ENCODE measurements at places on chromosomes 2 and 18. TPM values are rescaled to one million over a fixed set of nuclear protein-coding genes. Genes with fewer than 3 reads are reported as not detected.
A peak's percentile ranks its signal among the peaks of the same experiment; 100 is the strongest.

DNA sequence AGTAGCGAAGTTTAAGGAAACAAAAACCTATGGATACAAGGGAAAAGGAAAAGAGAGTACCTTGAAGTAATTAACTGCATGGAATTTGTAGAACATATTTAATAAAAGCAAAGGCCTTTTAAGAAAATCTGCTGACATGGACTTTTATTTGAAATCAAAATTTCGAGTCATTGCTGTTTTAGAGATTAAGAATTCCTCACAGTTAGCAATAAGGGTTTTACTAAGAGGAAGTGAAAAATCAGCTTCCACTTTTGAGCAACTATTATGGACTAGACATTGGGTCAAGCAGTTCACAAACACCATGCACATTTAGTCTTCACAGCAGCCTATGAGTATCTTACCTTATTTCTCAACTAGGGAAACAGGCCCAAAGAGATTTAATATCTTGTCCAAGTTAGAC is 876.3 kb downstream of the BCL11A start:
- no peak for DNase-seq

Gene FER1L5
- total RNA-seq: 0.05 TPM

DNA sequence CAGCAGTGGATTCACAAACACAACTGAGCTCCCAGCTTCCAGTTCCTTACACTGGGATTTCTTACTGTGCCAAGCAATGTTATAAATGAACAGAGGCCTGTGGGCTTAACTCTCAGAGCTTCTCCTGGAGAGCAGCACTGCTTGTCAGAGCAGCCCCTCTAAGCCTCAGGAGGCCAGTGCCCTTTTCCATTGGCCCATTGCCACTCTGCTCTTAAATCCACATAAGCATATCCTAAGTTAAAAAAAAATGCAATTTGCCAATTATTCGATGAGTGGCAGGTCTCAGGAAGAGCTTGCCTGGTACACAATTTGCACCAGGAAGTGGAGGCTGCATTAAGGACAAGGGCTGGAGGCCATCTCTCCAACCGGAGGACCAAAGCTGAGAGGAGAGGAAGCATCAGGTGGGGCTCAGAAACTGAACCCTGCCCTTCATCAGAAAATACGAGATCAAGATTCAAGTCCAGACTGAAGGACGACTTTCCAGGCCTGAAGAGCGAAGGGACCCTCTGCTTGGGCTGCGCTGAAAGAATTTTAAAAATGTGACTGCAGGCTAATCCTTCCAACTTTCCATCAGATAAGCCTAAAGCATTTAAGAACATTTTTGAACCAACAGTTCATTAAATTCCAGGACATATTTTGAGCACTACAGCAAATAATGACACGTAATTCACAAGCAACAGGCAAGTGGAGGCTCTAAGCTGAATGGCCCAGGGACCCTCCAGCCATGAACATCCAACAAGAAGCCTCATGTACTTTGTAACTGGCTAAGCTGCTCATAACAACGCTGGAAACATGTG is 28.4 kb upstream of the PXDN start:
- DNase-seq: no peak

Gene DSG4
- total RNA-seq: 0.38 TPM

GRCh38 chr2:83742117-83742782 is 716.8 kb downstream of the SUCLG1 start:
- no peak for DNase-seq

Gene ABCB11
- total RNA-seq: not detected

Gene CSRNP3
- total RNA-seq: 0.08 TPM

Gene DTNA
- total RNA-seq: not detected

GRCh38 chr2:220188031-220188430 is 560.6 kb downstream of the SLC4A3 start:
- DNase-seq: peak; percentile 89

Gene L3MBTL4
- not detected for total RNA-seq

- no peak for DNase-seq
Observed at GRCh38 chr18:74155276-74155675, 7.0 kb downstream of the TIMM21 start.

- DNase-seq: peak; percentile 5
Observed at GRCh38 chr2:191404568-191404991, 159.4 kb downstream of the MYO1B start.

DNA sequence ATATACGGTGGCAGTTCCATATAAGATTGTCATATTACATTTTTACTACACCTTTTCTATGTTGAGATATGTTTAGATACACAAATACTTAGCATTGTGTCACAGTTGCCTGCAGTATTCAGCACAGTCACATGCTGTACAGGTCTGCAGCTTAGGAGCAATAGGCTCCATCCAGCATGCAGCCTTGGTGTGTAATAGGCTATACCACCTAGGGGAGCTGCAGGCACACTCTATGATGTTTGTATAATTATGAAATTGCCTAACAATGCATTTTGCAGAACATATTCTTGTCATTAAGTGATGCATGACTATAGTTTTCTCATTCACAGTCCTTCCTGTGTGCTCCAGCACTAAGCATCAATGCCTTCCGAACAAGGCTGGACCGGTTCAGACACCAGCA is 133.4 kb downstream of the NDUFA10 start:
- DNase-seq: no peak

GRCh38 chr2:175445281-175445680 is 263.8 kb upstream of the ATP5MC3 start:
- no peak for DNase-seq

Gene EFR3B
- total RNA-seq: 0.05 TPM

Gene ASB18
- not detected for total RNA-seq

- DNase-seq: no peak
Observed at GRCh38 chr18:6672821-6673308, 56.7 kb upstream of the ARHGAP28 start.

Gene TEKT4
- total RNA-seq: not detected

- no peak for DNase-seq
Observed at GRCh38 chr2:41498781-41499180, 549.0 kb upstream of the PKDCC start.

- no peak for DNase-seq
Observed at GRCh38 chr2:235049069-235049468, 97.3 kb downstream of the SH3BP4 start.

DNA sequence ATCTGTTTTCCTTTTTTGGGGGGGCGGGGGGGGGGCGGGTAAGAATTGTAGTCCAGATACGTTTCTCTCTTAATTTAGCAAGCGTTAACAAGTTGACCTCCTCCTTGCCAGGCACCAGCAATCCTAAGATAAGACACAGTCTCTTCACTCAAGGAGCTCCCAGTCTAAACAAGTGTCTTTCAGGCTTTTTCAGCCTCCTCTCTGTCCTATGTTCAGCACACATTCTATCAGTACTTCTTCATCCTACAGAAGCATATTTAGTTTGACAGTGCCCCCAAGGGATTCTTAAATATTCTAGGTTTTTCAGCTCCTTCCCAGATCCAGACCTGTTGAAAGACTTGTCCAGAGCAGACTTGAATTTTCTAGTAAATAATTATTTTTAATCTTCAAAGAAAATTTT is 2.7 kb downstream of the PPP1CB start:
- no peak for DNase-seq

GRCh38 chr2:112692495-112692911 is 28.3 kb upstream of the NT5DC4 start:
- peak; percentile 94 for DNase-seq

- no peak for DNase-seq
Observed at GRCh38 chr2:156470975-156471583, 34.9 kb downstream of the GPD2 start.

DNA sequence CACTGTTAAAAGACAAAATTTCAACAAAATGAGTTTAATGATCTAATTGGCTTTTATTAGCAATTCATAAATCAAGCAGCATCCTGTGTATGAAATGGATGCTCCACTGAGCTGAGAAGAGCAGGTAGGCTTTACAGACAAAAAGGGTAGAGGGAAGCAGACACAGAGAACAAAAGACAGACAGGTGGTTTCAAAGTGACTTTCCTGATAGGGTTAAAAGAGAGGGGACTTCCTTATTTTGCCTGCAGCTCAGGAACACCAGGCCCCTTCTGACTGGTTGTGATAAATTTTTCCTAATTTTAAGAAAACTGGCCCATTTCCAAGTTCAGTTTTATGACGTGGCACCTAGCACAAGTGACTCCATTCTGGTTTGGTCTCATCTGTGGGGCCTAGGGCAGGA is 11.9 kb downstream of the TEX51 start:
- DNase-seq: no peak

Gene CXCR4
- 4.9 TPM for total RNA-seq

Gene TMEM163
- not detected for total RNA-seq

DNA sequence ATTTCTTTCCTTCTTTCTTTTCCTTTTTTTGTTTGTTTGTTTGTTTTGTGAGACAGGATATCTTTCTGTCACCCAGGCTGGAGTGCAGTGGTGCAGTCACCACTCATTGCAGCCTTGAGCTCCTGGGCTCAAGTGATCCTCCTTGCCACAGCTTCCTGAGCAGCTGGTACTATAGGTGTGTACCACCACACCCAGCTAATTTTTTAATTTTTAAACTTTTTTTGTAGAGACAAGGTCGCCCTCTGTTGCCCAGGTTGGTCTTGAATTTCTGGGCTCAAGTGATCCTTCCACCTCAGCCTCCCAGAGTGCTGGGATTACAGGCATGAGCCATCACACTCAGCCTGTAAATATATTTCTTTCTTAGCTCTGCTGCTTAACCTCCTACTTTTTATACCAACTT is 83.4 kb upstream of the CYP20A1 start:
- DNase-seq: no peak

- DNase-seq: no peak
Observed at GRCh38 chr2:8334866-8335325, 347.0 kb upstream of the ID2 start.

DNA sequence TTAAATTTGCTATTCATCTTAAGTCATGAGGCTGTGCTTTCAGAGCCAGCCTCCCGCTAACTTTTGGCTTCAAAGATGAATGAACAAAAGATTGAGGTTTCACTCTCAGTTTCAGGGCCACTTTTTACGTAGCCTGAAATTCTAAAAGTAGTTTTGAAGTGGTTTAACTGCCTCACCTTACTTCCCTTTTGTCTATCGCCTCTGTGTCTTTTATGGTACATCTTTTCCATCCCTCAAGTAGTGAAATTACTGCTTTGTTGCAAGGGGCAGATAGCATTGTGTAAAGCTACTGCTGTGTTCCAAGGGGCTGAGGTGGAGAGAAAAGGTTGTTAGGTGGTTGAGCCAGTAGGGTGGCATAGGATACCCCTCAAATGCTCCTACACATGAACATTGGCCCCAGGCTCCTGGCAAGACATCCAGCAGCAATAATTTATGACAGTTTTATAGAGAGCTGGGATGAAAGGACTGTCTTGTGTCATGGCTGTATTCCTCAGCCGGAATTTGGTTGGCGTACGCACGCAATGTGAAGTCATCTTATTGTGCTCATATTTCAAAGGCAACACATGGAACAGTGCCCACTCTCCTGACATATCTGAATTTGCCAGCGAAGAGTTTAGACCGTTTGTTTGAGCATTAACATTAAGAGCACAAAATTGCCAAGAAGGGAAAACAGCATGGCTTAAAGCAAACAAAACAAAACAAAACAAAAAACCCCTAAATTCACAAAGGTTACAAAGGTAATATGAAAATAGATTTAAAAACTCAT is 32.2 kb downstream of the QPCT start:
- peak; percentile 75 for DNase-seq

GRCh38 chr2:1869248-1869647 is 124.9 kb upstream of the PXDN start:
- no peak for DNase-seq

- DNase-seq: no peak
Observed at GRCh38 chr2:170434900-170435621, 257.1 kb downstream of the MYO3B start.

DNA sequence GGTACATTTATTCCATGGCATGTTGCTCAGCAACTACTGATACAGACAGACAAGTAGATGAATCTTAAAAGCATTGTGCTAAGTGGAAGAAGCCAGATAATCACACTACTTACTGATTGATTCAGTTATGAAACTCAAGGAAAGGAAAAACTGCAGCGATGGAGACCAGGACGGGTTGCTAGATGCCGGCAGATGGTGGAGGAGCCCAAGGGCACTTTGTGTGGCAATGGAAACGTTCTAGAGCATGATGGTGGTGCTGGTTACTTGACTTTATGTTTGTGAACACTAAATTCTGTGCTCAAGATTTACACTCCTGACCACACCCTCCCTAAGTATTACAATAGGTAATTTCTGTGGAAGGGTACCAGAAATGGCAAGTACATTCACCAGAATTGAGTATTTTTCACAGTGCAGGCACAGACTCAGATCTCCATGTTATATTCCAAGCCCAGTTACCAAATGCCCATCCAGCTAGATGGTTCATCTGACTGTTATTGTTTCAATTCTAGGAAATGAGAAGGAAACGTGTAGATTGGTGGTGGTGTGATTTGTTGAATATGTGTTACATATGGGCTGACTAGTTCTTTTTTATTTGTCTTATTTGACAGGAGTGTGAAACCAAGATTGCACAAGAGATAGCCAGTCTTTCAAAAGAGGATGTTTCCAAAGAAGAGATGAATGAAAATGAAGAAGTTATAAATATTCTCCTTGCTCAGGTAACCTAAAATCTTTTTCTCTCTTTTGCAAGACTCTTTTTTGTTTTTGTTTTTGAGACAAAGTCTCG is 55.1 kb downstream of the RALBP1 start:
- no peak for DNase-seq

Gene ARHGEF33
- not detected for total RNA-seq

DNA sequence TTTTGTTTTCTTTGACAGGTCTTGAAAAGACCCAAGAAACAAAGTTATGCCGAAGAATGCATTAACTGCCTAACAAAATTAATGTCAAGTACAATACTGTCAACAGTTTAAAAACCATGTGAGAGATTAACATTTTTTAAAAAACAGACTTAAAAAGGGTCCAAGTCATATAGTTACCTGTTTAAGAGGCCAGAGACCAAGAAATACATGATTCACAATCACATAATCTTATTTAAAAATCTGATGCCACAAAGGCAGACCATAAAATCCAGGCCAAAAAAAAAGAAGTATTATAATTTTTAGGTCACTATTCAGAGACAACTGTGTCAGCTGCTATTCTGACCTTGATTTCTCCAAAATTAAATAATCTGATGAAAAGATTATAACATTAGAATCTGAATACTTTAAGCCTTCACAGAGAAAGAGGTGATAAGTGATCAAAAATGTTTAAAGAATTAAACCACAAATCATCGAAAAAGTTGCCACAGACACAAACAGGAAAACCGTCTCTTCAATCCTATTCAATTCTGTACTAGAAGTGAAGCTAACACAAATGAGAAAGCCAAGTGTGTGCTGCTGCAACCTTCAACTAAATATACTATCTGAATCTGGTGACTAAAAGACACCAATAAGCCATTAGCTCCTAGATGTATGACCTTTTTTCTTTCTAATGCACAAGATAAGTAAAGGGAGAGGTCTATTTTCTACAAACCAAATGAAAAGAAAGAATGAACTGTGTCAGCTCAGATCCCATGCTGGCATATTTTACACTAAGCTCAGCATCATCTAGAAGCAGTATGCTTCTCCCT is 286.0 kb downstream of the ZEB2 start:
- DNase-seq: no peak

- no peak for DNase-seq
Observed at GRCh38 chr2:186968277-186968676, 119.3 kb upstream of the ZSWIM2 start.

Gene HOXD13
- total RNA-seq: 1.4 TPM

Gene FTCDNL1
- 0.69 TPM for total RNA-seq
